Karpas-422 (cell line): ENCODE measurements at places on chromosomes 2 and 18. TPM values are rescaled to one million over a fixed set of nuclear protein-coding genes. Genes with fewer than 3 reads are reported as not detected.
A peak's percentile ranks its signal among the peaks of the same experiment; 100 is the strongest.

DNA sequence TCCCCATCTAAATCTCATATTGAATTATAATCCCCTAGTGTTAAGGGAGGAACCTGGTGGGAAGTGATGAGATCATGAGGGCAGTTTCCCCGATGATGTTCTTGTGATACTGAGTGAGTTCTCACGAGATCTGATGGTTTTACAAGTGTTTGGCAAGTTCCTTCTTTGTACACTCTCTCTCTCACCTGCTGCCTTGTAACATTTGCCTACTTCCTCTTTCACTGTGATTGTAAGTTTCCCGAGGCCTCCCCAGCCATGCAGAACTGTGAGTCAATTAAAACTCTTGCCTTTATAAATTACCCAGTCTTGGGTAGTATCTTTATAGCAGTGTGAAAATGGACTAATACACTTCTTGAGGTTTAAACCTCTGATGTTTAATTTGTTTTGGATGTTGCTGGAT lies 177.5 kb downstream of the CD8B2 start:
- peaks cover 9% of the 10 kb centered on the region for H3K4me1 ChIP-seq
- H3K27me3 ChIP-seq = no peaks in the 10 kb centered on the region
- DNase-seq = peak; percentile 80

GRCh38 chr2:180040146-180040925 lies 33.2 kb upstream of the CWC22 start:
- H3K36me3 ChIP-seq = no peaks in the 10 kb centered on the region
- DNase-seq = no peak
- no peaks in the 10 kb centered on the region for H3K27me3 ChIP-seq
- no peak overlapping the region for H3K4me3 ChIP-seq
- H3K4me1 ChIP-seq = no peaks in the 10 kb centered on the region
- H3K27ac ChIP-seq = no peak overlapping the region

- H3K27me3 ChIP-seq = no peaks in the 10 kb centered on the region
- DNase-seq = no peak
- H3K27ac ChIP-seq = no peak overlapping the region
- no peaks in the 10 kb centered on the region for H3K4me1 ChIP-seq
- no peaks in the 10 kb centered on the region for H3K36me3 ChIP-seq
Observed at GRCh38 chr2:105934467-105934866, 189.8 kb downstream of the NCK2 start.

The SCRN3 gene
- total RNA-seq = 29.0 and 47.4 TPM in 2 replicates

- no peaks in the 10 kb centered on the region for H3K4me1 ChIP-seq
- no peak overlapping the region for H3K27ac ChIP-seq
- H3K4me3 ChIP-seq = no peak overlapping the region
Observed at GRCh38 chr2:223269386-223269785, 217.4 kb downstream of the KCNE4 start.

The ATP5MC3 gene
- 211 and 403 TPM in 2 replicates for total RNA-seq

DNA sequence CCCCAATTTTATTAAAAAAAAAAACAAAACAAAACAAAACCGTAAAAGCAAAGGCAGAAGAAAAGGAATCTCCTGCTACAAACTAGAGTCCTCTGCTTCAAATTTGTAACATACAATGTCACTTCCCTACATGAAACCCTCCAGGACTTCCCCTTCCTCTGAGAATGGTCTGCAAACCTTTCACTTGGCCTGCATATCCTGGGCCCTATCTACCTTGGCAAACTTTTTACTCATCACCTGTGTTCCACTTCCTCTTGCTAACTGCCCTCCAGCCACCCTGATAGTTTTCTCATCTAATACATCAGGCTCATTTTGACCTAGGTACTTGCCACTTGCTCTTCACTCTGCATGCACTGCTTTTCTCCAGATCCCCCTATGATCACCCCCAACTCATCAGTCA lies 255.5 kb downstream of the ETAA1 start:
- H3K4me3 ChIP-seq = no peak overlapping the region
- peaks cover 7% of the 10 kb centered on the region; the same call in 1 of the 2 replicates for H3K27me3 ChIP-seq
- no peaks in the 10 kb centered on the region for H3K36me3 ChIP-seq
- H3K27ac ChIP-seq = no peak overlapping the region
- peaks cover 25% of the 10 kb centered on the region for H3K4me1 ChIP-seq
- DNase-seq = peak; percentile 51

DNA sequence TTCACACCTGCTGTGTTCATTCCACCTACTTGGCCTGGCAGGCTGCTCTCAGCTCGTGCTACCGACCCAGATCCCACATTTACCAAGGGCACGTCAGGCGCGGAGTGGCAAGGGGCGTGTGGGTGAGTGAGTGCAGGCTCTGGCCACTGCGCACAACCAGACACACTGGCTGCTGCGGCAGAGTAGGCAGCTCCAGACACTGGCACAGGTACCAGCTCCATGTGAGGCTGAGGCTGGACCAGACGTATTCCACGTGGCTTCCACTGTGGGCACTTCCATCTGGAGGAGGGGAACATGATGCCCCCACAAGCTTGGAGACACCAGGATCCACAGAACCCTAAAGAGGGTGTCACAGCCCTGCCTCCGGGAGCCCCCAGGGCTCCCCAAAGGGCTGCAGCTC lies 74.6 kb upstream of the ZNF804A start:
- no peaks in the 10 kb centered on the region for H3K27me3 ChIP-seq
- H3K4me3 ChIP-seq = no peak overlapping the region
- no peak for DNase-seq
- H3K27ac ChIP-seq = no peak overlapping the region

GRCh38 chr2:69241093-69241492 lies 145.9 kb downstream of the GFPT1 start:
- DNase-seq = no peak
- H3K4me1 ChIP-seq = no peaks in the 10 kb centered on the region
- H3K27me3 ChIP-seq = no peaks in the 10 kb centered on the region

The CYTIP gene
- total RNA-seq = 72.2 and 97.7 TPM in 2 replicates

DNA sequence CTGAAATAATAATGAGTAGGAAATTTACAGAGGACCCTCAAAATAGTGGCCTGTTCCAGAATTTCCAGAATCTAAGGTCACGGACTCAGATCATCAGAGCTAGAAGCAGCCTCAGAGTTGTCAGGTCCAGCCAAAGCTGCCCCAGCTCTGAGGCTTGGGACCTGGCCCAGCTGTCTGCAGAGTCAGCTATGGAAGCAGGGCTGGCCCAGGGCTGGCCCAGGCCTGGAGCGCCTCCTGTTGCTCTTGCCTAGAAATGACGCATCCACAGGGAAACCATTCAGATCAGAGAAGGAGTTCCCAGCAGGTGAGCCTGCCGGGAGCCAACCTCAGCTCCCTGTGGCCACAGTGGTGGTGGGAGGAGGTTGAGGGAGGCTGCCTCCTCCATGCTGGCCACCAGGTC lies 106.7 kb upstream of the ARL4C start:
- no peak overlapping the region for H3K27ac ChIP-seq
- H3K36me3 ChIP-seq = no peaks in the 10 kb centered on the region
- H3K27me3 ChIP-seq = no peaks in the 10 kb centered on the region
- peak; percentile 87 for DNase-seq
- peaks cover 8% of the 10 kb centered on the region; the same call in 1 of the 2 replicates for H3K4me1 ChIP-seq

- H3K27me3 ChIP-seq = no peaks in the 10 kb centered on the region
- H3K27ac ChIP-seq = no peak overlapping the region
- no peaks in the 10 kb centered on the region for H3K4me1 ChIP-seq
Observed at GRCh38 chr18:49762191-49763077, 50.9 kb downstream of the ACAA2 start.

- DNase-seq = no peak
- no peaks in the 10 kb centered on the region for H3K27me3 ChIP-seq
Observed at GRCh38 chr2:69222953-69223658, 163.9 kb downstream of the GFPT1 start.

- no peaks in the 10 kb centered on the region for H3K27me3 ChIP-seq
- no peak for DNase-seq
- H3K27ac ChIP-seq = no peak overlapping the region
- no peak overlapping the region for H3K4me3 ChIP-seq
- no peaks in the 10 kb centered on the region for H3K36me3 ChIP-seq
- no peaks in the 10 kb centered on the region for H3K4me1 ChIP-seq
Observed at GRCh38 chr18:68431111-68431921, 283.6 kb downstream of the TMX3 start.

DNA sequence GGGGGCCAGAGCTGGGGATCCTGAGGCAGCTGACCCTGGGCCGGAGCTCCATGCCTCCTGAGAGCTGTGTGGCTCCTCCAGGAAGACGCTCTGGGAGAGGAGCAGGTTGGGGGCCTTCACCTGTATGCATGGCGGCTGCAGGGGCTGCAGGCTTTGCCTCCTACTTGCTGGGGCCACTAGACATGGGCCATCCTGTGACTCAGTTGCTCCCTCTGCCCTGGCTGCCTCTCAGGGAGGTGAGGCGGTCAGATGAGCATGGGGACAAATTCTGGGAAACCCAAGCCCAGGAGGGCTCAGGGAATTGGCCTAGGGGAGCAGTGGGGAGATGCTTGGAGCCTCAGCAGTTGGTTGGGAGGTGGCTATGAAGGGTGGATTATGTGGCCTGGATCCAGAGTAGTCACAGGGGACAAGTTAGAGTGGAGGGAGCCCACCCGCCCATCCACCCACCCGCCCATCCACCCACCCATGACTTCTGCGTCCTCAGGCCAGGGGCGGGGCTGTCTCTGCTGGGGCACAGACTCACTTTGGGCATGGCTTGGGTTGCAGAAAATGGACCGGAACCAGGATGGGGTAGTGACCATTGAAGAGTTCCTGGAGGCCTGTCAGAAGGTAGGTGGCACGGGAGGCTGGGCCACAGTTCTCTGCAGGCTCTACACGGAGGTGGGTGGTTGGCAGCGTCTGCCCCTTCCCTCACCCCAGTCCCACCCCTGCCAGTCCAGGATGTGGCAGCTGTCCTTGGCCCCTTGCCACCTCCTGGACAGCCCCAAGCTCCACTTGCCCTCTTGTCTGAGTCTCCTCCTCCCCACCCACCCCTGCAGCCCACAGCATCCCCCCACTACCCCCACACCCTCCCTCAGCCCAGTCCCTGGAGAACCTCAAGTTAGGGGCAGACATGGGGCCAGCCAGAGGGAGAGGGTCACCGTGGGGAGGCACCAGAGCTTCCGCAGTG lies 19.5 kb upstream of the FAHD2A start:
- no peak overlapping the region for H3K4me3 ChIP-seq
- H3K27ac ChIP-seq = no peak overlapping the region
- no peak for DNase-seq

DNA sequence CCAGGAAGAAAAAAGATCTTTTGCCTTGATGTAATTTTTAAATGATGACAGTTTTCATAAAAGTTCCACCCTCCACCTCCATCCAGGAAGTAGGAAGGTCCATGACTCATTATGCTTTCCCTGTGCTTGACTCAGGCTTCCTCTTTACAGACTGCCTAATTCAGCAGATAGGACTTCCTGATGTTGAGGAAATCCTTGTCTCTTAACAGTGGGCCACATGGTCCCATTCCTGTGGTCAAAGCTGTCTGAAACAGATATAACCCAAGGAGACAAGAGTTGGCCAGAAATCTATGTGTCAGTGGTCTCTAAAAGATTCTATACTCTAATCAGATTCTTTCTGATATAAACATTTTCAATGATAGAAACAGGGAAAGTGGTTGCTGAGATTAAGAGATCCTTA lies 119.1 kb downstream of the BAZ2B start:
- no peaks in the 10 kb centered on the region for H3K4me1 ChIP-seq
- DNase-seq = no peak
- no peak overlapping the region for H3K27ac ChIP-seq

DNA sequence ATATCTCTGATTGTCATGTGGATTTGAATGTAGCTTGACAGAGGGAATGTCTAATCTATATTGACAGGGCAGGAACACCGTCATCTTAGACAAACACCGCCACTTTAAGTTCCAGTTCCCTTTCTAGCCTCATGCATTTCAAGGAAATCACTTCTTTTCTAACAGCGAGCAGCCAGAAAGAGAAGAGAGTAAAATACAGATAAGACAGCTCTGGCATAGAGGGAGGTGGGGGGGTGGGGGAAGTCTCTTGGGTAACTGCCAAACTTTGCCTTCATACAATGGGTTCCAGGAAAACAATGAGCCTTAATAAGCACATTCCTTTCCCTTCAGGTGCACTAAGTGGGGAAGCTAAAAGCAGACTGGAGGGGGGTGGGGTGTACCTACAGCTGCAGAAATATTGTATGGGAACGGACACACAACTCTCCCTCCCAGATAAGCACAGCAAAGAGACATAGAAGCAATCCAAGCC lies 37.2 kb downstream of the CASP10 start:
- H3K4me3 ChIP-seq = no peak overlapping the region
- DNase-seq = no peak
- H3K4me1 ChIP-seq = peaks cover 7% of the 10 kb centered on the region
- no peaks in the 10 kb centered on the region for H3K36me3 ChIP-seq
- no peaks in the 10 kb centered on the region for H3K27me3 ChIP-seq

The CTDP1 gene
- 14.1 and 32.9 TPM in 2 replicates for total RNA-seq

GRCh38 chr2:150178591-150178990 lies 308.9 kb downstream of the RND3 start:
- DNase-seq = no peak
- no peak overlapping the region for H3K4me3 ChIP-seq
- H3K36me3 ChIP-seq = no peaks in the 10 kb centered on the region
- H3K27me3 ChIP-seq = no peaks in the 10 kb centered on the region
- H3K27ac ChIP-seq = no peak overlapping the region
- no peaks in the 10 kb centered on the region for H3K4me1 ChIP-seq

The KCNJ13 gene
- 3.8 TPM in 1 of 2 replicates, not detected in the other for total RNA-seq

DNA sequence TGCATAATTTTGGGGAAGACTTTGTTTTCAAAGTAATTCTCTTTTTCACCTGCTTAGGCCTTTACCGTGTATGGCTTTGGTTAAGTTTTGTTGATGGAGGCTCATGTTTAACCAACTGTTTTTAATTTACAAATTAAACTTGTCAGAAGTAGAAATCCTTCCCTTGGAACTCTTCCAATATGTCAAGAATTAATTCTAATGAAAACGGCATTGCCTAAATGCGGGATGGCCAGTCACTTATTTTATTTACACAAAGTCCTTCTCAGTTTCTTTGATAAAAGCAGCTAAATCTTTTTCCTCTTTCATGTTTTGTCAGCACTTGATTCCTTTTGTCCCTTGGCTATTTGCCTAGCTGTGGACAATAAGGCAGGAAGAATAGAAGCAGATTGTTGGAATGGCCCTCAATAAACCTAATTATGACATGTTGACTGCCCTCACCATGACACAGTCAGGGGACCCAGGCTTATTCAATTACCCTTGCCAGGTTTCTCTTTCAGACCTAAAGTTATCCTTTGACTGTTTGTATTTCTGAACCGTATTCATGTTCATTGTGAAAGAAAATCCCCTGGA lies 26.3 kb downstream of the PAX3 start:
- H3K4me1 ChIP-seq = no peaks in the 10 kb centered on the region
- no peak for DNase-seq
- no peaks in the 10 kb centered on the region for H3K36me3 ChIP-seq
- H3K4me3 ChIP-seq = no peak overlapping the region

DNA sequence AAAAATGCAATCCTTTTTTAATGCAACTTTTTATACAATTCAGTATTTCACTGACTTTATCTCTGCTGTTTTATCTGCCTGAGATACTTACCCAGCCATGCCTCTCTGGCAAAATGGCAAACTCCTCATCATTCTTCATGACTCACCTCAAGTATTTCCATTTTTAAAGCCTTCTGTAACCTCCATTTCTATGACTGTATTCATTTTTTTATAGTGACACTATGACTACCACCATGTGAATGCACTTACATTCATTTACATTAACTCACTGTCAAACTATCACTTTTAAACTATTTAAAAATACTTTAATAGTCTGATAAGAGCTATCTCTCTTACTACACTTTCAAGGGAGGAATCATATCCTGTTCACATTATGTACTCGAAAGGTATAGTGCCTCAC lies 99.4 kb upstream of the SCN7A start:
- H3K4me3 ChIP-seq = no peak overlapping the region
- H3K4me1 ChIP-seq = no peaks in the 10 kb centered on the region
- no peaks in the 10 kb centered on the region for H3K27me3 ChIP-seq
- H3K27ac ChIP-seq = no peak overlapping the region
- no peaks in the 10 kb centered on the region for H3K36me3 ChIP-seq

- H3K4me1 ChIP-seq = no peaks in the 10 kb centered on the region
- no peak overlapping the region for H3K4me3 ChIP-seq
- H3K36me3 ChIP-seq = no peaks in the 10 kb centered on the region
- DNase-seq = no peak
- no peak overlapping the region for H3K27ac ChIP-seq
Observed at GRCh38 chr2:224281374-224281773, 120.5 kb downstream of the FAM124B start.
